ENCODE measurements at places on chromosomes 1 and 21.

GRCh38 chr1:36372617-36373016 lies 13.1 kb downstream of the STK40 start:
- no peak for DNase-seq

GRCh38 chr21:41164052-41164451 lies 3.9 kb upstream of the BACE2 start:
- DNase-seq = no peak

GRCh38 chr1:162561616-162562469 lies at the start of gene UAP1:
Gene UAP1, plus strand, starts transcription at chr1:162561722. Its CDS starts 4,347 bp downstream, at chr1:162566069.
- DNase-seq = no peak

- no peak for DNase-seq
These were observed 579 bp upstream of the SLC19A1 start for GRCh38 chr21:45542667-45543370.

- DNase-seq = peak; percentile 46
These were observed 18.1 kb downstream of the KNCN start for GRCh38 chr1:46533179-46533864.

- DNase-seq = no peak
These were observed 86.2 kb downstream of the STUM start for GRCh38 chr1:226634611-226635246.

- DNase-seq = no peak
These were observed 78.4 kb downstream of the BRINP3 start for GRCh38 chr1:190399233-190399632.

DNA sequence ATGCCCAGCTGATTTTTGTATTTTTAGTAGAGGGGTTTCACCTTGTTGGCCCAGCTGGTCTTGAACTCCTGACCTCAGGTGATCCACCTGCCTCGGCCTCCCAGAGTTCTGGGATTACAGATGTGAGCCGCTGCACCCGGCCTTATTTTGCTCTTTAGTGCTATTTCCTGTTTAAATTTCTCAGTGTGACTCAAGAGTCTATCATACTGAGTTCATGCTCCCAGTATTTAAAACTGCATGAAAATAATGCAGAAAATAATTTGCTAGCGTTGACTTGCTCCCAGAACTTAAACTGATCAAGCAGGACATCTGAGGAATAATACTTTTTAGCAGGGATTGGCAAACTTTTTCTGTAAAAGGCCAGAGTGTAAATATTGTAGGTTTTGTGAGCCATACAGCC lies 86.4 kb upstream of the C1orf21 start:
- DNase-seq = no peak

GRCh38 chr21:36509973-36510664 lies 30.2 kb upstream of the CLDN14 start:
- DNase-seq = no peak

- no peak for DNase-seq
These were observed 78.5 kb downstream of the SLC35F3 start for GRCh38 chr1:233982827-233983518.

DNA sequence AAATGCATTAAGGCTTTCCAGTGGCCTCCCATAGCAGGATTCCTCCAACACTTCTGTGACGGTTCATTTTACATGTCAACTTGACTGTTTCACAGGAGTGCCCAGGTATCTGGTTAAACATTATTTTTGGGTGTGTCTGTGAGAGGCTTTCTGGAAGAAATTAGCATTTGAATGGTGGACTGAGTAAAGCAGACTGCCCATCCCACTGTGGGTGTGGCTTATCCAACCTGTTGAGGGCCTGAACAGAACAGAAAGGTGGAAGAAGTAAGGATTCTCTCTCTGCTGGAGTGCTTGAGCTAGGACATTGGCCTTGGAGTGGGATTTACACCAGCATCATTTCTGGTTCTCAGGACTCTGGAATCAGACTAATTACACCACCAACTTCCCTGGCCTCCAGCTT lies 85.6 kb downstream of the RGS7 start:
- no peak for DNase-seq

DNA sequence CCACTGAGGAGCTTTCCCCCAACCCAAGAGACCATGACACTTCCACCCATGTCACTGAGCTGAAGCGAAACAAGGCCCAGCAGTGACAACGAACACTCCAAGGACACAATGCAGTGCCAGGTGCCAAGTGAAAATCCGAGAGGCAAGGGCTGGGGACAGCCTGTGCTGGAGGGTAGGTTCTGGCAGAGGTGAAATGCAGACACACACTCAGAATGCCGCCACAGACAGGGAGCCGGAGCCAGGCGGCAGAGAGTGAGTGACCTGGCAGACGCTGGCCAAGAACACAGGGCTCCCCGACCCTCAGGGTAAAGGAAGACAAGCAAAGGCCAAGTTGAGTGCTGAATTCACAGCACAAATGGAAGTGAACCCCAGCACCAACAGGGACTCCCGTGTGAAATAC lies 78.9 kb downstream of the CD46 start:
- no peak for DNase-seq

DNA sequence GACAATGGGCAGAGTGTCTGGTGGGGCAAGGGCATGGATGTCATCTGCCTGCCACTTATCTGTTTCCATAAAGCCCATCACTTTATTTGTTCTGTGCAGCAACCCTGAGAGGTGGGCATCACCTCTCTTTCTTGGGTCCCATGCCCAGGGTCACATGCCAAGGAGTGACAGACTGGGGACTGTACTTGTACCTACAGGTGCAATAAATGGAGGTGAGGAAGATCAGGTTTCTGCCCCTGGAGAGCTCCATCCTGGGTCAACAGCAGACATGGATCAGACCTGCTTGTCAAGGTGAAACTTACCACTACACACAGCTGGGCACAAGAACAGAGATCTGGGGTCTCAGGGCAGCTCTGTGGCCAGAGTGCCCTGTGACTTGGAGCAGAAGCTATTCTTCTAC lies 18.4 kb upstream of the PRDM16 start:
- no peak for DNase-seq

DNA sequence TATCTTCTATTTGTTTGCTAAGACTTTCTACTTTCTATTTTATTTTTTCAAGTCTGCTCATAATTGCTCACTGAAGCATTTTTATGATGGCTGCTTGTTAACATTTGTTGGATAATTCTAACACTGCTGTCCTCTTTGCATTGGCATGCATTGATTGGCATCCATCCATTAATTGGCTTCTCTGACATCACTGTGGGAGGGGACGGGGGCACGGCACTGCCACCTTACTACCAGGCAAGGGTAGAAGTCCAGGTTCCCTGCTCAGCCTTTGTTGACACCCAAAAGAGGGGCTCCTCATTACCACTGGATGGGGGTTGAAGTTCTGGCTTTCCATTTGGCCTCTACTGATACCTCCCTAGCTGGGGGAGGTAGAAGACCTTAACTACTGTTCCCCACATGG lies 11.5 kb upstream of the ABCG1 start:
- no peak for DNase-seq

GRCh38 chr1:88731475-88732269 lies 47.6 kb downstream of the PKN2 start:
- no peak for DNase-seq

DNA sequence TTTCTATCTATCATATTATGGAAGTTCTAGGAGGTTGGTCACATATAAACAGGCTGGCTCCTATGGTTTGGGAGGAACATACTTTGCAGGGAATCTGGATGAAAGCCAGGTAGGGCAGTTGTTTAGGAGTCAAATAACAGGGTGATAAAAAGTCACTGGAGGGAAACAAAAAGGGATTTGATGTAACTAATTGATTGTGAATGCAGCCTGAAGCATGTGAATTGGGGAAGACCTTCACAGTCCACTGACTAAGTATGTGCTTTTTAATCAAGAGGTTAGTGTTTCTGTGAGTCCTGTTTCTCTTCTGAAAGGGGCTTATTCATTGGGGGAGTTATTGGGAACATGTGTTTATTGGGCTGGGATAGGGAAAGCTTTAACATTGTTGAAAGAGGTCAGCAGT lies 41.3 kb downstream of the HMCN1 start:
- DNase-seq = no peak

DNA sequence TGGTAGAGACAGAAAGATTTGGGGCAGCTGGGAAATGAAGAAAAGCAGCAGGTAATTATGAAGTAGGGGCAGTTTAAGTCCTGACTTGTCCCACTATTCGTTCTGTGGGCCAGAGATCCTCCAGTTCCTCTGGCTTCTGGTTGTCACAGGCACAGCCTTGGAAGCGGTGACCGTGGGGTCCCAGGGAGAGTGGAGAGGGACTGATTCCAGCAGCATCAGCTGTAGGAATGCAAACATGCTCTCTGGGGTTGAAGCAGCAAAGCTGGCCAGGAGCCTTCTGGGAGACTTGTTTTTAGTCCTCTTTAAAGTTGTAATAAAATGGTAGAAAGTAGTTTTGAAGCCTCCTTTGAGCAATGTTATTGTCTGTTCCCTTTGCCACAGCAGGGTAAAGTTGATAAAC lies 488.0 kb downstream of the LMO4 start:
- DNase-seq = no peak

GRCh38 chr21:39094087-39094780 lies 89.0 kb downstream of the PSMG1 start:
- no peak for DNase-seq

DNA sequence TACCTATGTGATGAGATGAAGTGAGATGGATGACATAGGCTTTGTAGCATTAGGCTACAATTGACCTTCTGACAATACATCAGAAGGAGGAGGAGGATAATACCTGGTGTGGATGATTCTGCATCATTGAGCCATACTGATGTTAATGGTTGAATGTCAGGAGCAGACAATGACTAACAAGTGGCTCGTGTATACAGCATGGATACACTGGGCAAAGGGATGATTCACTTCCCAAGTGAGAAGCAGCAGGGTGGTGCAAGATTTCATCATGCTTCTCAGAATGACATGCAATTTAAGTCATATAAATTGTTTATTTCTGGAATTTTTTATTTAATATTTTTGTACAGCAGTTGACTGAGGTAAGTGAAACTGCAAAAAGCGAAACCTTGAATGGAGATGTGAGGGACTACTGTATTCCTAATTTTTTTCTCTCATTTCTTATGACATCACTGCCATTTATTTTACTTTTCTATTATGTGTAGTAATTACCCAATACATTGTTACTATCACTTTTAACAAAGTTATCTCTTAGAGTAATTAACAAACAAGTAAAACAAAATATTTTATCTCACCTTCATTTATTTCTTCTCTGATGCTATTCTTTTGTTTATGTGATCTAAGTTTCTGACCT lies 34.4 kb upstream of the COP1 start:
- no peak for DNase-seq

DNA sequence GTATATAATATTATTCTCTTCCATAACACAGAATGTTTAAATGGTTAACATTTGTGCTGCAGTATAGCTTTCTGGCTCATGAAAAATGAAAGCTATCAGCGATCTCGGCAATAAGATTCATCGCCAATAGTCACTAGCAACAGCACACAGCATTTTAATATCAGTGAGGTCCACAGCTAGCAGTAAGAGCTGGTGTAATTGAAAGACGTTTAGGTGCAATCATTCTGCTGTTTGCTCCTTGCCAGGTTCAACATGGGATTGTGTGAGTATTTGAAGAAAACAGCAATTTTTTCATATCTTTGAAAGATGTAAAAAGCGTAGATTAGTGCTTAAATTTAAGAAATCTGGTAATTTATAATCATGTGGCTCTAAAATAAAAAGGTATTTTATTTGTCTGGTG lies 20.1 kb downstream of the PRKACB start:
- no peak for DNase-seq

DNA sequence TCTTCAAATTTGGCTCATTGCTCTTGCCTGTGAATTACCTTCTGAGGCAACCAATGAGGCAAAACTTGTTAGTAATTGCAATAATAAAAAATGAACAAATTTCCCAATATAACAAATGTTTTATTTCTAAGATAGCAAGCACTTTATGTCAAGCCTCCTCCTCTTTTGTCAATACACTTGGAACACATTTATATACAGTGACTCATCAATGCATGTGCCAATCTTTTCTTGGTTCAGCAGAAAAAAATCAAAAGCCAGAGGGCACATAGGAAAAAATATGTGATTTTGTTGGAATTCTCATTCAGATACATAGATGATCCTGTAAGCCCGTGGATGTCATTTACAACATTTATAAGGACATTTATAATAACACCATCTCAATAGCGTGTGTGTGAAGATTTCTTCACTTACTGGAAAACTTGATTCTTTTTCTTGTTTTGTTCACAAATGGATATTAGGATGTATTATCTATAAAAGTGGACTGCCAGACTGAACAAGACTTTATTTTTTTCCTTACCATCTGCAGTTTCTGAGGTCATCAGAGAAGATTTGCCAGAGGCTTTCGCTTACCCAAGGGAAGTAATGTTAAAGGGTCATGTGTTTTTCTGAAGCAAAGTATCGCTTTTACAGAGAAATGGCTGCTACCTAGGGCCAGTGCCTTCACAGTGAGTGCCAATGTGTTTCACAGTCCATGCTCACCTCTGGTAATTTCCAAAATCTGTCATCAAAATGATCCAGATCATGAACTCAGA lies 645.7 kb upstream of the PTBP2 start:
- no peak for DNase-seq

GRCh38 chr1:96544831-96545221 lies 176.8 kb upstream of the PTBP2 start:
- no peak for DNase-seq

- no peak for DNase-seq
These were observed 26.4 kb upstream of the CLIC6 start for GRCh38 chr21:34642211-34643075.

GRCh38 chr1:206708882-206709281 lies 24.2 kb downstream of the MAPKAPK2 start:
- DNase-seq = no peak

DNA sequence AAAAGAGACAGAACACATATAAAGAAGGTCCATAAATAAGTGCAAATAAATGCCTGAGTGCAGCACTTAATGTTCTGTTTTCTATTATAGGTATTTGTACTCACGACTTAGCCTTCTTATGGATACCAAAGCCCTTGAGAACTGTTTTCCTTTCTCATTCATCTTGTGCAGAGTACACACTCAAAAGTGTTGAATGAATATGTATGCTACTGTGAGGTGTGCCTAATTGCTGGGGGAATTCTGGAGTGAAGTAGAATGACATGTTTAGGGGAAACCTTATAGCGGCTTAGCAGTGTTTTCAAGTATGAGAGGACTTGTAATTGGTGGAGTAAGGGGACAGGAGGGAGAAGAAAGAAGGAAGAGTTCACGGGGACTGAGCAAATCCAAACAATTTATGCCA lies 157.6 kb downstream of the CACNA1E start:
- no peak for DNase-seq

GRCh38 chr1:160401487-160401805 lies 1.1 kb downstream of the VANGL2 start:
- no peak for DNase-seq

- no peak for DNase-seq
These were observed 71.5 kb downstream of the UMODL1 start for GRCh38 chr21:42142627-42143026.

- no peak for DNase-seq
These were observed 70.8 kb downstream of the PRDM2 start for GRCh38 chr1:13770743-13771142.

GRCh38 chr1:185008838-185009237 lies 34.5 kb upstream of the NIBAN1 start:
- no peak for DNase-seq

GRCh38 chr1:150720703-150721102 lies at the start of gene HORMAD1:
Gene HORMAD1, minus strand, starts transcription at chr1:150720895. Its CDS starts 1,390 bp downstream, at chr1:150719505.
- no peak for DNase-seq

DNA sequence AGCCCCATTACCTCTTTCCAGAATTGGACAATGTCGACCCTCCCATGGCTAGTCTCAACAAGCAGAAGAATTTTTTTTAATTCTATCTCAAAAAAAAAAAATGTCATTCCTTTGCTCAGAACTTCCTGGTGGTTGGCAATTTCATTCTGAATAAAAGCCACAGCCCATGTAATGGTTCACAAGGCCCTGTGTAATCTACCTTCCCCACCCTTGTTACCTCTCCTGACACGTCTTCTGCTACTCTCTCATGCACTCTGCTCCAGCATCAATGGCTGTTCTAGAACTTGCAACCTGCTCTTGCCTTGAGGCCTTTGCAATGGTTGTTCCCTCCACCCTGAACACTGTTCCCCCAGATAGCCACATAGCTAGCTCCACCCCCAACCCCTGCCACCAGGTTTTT lies 25.4 kb downstream of the NUAK2 start:
- no peak for DNase-seq
